ENCODE measurements at places on chromosomes 5 and 9. TPM values are rescaled to one million over a fixed set of nuclear protein-coding genes. Genes with fewer than 3 reads are reported as not detected.

GRCh38 chr9:111897601-111898137 lies 1.1 kb downstream of the UGCG start:
- DNase-seq: no peak

DNA sequence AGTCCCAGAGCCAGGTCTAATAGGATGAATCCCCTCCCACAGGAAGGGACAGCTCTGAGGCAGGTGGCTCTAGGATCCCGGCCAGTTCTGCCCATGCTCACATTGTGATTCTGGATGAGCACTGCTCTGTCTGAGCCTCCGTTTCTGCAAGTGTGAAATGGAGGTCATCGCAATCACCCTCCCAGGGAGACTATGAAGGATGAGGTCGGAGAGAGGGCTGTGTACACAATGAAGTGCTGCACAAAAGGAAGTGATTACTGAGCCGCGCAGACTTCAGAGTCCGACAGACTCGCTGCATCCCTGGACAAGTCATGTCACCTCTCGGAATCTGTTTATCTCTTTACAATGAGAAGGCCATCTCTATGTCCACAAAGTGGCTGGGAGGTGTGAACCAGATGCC lies 21.7 kb downstream of the LHX6 start:
- DNase-seq: no peak

DNA sequence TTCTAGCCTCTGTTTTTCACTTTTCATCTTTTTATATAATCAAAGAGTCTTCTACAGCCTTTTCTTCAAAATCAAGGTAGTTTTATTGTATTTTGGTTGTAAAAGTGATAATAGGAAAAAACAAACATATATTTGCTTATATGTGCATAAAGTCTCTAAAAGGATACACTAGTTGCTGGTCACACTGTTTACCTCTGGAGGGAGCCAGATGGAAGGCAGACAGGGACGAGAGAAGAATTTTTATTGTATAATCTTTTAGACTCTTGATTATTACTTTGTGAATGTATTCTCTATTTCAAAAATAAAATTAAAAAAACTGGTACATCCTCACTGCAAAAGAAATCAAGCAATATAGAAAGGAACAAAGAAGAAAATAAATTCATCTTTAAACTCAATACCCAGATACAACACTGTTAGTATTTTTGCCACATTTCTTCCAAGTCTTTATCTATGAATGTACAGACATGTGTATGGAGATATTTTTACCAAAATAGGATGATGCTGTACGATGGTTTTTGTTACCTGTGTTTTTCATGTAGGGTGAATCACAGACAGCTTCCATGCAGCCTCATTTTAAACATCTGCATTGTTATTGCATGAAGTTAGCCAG lies 6.1 kb upstream of the RNF183 start:
- no peak for DNase-seq

CFAP157 gene
- total RNA-seq: 25.9 TPM

SMU1 gene
- total RNA-seq: 20.5 TPM

PRELID2 gene
- total RNA-seq: 10.2 TPM

SPINK13 gene
- not detected for total RNA-seq

GRCh38 chr9:16868701-16869100 lies 1.8 kb downstream of the BNC2 start:
- DNase-seq: no peak

FIBCD1 gene
- total RNA-seq: 1.3 TPM

DNA sequence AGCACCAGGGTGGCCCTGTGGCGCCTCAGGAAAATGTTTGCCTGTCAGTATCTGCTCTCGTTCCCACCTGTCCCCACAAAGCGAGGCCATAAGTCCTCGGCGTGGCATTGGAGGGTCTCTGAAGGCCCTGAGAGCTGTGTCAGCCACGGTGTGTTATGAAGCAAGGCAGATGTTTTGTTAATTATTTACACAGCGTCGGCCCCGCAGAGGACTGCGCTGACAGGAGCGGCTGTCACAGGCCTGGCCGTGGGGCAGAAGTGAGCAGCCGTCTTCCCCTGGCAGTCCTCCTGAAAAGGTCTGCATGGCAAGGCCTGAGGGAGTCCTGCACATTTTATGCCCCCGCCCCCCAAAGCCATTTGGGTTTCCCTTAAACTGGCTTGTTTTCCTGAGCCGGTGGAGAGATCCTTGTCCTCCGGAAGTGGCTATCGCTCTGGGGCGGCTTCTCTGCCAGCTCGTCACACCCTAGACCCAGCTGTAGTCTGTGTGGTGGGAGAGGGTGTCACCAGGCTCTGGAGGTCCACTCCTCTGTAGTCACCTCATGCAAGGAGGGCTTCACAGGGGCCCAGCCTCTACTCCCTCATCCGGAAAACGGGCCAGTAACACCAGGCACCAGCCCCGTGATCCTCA lies 6.2 kb downstream of the NEK6 start:
- DNase-seq: no peak

- no peak for DNase-seq
Observed at GRCh38 chr5:141846031-141846430, 32.2 kb downstream of the PCDH1 start.

PCDHAC1 gene
- 3.1 TPM for total RNA-seq

CCL19 gene
- 2.4 TPM for total RNA-seq

DNA sequence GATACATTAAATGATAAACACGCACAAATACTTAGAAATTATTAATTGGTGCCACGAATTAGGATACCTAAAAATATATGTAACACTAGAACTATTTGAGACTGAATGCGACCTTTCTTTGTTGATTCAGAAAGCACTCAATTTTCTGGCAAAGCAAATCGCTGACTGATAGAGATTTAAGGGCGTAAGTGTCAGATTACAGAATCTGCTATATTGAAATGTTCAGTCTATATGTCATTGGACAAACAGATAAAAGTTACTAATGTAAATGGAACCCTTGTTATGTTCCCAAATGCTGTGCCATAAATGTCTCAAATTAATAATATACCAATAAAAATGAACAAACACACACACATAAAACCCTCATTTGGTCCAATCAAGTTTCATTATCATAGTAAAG lies 137.9 kb downstream of the MPDZ start:
- no peak for DNase-seq

DNA sequence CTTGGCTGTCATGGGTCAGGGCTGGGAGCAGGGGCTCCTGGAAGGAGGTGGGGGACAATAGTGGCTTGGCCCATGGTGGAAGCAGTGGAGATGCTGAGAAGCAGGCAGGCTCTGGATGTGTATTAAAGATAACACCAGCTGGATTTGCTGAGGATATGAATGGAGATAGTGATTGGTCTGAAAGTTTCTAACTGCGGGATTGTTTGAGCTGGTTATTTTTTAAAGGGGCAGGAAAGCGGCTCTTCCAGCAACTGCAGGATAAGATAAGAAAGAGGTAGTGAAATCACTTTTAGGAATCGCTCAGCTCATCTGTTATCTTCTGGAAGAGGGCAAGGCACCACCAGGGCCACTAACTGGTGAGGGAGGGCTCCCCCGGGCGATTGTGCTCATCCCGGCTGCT lies 125.5 kb downstream of the TENT4A start:
- DNase-seq: no peak

IFNA7 gene
- total RNA-seq: not detected

GRCh38 chr9:14906644-14907359 lies 3.4 kb downstream of the FREM1 start:
- no peak for DNase-seq

GRCh38 chr5:83306572-83307241 lies 164.8 kb upstream of the VCAN start:
- DNase-seq: peak; percentile 61

DNA sequence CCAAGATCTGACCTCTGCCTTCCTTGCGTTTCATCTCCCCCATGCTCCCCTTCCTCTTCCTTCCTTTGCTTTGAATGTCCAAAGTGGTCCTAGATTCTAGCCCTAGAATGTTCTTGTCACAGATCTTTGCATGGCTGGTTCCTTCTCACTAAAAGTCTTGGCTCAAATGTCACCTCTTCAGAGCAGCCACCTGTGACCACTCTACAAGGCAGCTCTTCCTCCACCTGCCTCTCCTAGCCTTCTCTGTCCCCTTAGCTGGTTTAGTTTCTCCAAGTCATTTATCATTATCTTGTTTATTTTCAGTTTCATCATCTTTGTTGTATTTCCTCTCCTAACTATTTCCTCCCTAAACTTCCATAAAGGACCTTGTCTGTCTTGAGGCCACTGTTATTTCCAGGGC lies 7.1 kb upstream of the OCLN start:
- DNase-seq: no peak

FAM200C gene
- total RNA-seq: 6.1 TPM

- DNase-seq: no peak
Observed at GRCh38 chr5:178338750-178339144, 106.1 kb upstream of the PHYKPL start.

GRCh38 chr5:141402553-141403243 lies at the start of gene PCDHGA9:
Gene PCDHGA9, plus strand, starts transcription at chr5:141402778. Its CDS starts 175 bp downstream, at chr5:141402953.
- DNase-seq: no peak

DNA sequence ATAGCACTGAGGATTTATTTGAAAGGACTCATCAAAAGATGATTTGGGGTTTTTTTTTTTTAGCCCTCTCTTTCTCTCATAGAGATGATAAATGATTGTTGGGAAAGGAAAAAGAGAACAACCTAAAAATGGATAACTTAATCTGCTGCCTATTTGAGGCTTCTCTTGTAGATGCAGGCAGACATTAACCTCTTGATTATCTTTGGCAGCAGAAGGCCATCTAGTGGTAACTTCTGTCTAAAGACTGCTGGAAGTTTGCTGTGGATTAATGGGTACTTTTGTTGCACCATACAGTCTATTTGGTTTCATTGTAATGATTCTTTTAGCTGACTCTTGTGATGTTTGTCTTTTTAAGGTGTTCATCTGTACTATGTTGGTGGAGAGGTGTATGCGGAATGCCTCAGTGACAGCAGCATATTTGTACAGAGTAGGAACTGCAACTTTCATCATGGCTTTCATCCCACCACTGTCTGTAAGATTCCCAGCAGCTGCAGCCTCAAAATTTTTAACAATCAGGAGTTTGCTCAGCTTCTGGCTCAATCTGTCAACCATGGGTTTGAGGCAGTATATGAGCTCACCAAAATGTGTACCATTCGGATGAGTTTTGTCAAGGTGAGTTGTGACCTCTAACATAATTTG lies 18.8 kb downstream of the SMIM32 start:
- no peak for DNase-seq

- no peak for DNase-seq
Observed at GRCh38 chr9:70563431-70564204, 149.2 kb upstream of the KLF9 start.

DNA sequence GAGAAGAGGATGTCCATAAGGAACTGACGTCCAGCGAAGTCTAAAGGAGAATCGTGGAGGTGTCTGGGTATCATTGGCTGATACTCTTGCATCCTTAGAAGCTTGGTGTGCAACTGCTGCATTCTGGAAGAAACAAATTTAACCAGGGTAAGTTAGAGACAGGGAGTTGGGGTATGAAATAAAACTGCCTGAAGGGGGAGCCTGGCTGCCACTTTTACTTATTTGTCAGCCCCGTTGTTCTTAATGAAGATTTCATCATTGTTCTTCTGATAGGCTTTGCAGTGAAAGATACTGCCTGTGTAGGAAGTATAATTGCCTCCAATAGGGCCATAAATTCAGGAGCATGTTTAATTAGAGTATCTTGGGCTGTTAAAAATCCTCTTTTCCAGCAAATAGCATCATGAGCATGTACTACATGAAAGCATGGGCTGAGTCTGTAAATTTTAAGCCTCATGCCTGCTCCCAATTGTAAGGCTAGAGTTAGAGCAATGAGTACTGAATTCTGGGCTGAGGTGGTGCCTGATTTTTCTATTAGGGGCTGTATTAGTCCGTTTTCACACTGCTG lies 1264.5 kb upstream of the ACO1 start:
- DNase-seq: no peak

DNA sequence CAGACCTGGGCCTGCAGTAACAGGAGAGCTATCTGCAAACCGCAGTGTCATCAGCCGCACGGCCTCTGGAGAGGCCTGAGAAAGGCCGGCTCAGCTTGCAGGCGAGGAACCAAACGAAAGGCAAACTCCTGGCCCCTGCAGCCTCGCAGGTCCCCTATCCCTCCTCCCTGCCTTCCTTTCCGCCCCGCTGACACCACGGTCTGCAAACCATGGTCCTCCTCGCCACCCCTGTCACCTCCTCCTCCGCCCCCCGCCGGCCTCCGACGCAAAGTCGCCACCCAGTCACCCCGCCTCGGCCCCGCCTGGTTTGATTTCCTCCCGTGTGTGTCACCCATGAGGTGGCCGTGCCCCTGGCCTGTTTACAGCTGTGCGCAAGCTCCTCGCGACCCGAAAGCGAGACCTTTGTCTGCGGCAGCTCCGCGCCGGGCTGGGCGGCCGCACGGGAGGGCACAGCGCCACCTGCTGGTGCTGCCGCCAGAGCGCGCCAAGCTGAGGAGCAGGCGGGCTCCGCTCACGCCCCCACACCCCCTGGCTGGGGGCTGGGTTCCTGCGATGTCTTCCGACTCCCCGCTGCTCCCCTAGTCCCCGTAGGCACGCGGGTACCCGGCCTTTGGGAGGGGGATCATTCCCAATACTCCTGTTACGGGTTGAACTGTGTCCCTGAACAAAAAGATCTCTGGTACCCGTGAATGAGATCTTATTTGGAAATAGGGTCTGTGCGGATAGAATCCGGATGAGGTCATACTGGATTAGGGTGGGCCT lies 19.4 kb downstream of the GBGT1 start:
- DNase-seq: peak; percentile 86

GRCh38 chr9:116144038-116144437 lies 9.6 kb upstream of the PAPPA start:
- DNase-seq: no peak

GRCh38 chr9:34383904-34384303 lies 7.2 kb upstream of the MYORG start:
- no peak for DNase-seq

- DNase-seq: no peak
Observed at GRCh38 chr5:54760182-54760935, 225.0 kb downstream of the ESM1 start.

GRM6 gene
- not detected for total RNA-seq

DNA sequence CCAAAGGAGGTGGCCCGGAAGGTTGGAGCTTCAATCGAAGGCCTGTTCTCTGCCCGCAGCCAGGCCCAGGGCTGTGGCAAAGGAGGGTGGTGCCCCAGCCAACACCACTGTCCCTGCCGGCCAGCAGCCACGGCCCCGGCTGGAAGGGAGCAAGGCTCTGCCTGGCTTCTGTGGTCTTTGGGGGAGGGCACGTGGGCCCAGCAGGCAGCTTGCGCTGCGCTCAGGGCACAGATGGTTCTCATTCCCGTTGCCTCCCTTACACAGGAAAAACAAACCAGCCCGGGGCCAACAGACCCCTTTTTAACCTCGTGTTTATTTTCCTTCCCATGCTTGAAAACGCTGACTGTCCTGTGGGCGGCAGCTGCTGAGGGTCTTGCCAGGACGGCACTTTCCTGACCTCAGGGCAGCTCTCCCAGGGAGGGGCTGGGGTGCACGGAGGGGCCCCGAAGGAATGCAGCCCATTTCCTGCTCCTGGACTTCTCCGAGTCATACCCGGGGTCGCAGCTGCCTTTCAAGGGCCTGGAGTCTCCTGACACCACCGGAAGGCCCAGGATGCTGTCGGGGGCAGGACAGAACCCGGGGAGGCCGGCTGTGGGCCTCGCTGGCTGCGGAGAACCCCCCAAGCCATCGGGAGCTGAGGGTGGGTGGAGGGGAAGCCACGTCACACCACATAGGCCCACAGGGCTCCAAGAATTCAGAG lies 1.1 kb upstream of the GPSM1 start:
- DNase-seq: no peak
